ENCODE measurements at places on chromosomes 4 and X. TPM values are rescaled to one million over a fixed set of nuclear protein-coding genes. Genes with fewer than 3 reads are reported as not detected.
A peak's percentile ranks its signal among the peaks of the same experiment; 100 is the strongest.

- DNase-seq, result no peak
Observed at GRCh38 chrX:11745881-11746280, 12.2 kb upstream of the MSL3 start.

GRCh38 chr4:187598196-187598595 lies 397.4 kb upstream of the ZFP42 start:
- DNase-seq, result no peak

DNA sequence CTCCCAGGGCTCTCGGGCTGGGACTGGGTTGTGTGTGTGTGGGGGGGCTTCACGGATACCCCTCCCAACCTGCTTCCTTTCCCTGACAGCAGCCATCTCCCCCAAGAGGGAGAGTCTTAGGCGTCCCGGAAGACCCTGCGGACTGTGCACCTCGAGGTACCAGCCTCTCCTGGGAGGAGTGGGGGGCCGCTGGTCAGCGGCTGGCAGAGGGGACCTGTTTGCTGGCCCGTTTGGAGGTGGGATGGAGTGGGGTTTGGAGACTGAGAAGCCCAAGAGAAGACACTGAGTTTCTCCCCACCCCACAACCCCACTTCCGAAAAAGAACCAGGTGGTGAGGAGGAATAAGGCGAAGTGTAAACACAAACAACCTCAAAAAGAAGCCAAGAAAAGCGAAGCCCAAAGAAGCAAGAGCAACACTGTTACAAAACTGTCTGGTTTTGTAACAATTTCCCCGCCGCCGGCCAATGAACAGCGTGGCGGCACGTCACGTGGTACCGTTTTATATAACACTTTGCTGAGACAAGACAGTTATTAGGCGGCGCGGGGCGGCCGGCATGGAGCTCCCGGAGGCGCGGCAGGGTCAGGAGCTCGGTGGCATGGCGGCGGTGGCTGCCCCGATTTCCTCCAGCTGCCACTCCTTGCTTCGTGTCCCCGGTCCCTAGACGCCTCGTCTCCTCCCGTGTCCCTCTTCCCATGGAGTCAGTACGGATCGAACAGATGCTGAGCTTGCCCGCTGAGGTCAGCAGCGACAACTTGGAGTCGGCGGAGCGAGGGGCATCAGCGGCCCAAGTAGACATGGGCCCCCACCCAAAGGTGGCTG lies at the start of gene LONRF3:
Gene LONRF3 (plus strand): TSS at position 531 of the 820 bp plus-strand sequence. CDS start 163 bp downstream, at position 694.
- DNase-seq, result peak; percentile 73

- DNase-seq, result no peak
Observed at GRCh38 chr4:183383606-183384005, 60.8 kb upstream of the CDKN2AIP start.

DNA sequence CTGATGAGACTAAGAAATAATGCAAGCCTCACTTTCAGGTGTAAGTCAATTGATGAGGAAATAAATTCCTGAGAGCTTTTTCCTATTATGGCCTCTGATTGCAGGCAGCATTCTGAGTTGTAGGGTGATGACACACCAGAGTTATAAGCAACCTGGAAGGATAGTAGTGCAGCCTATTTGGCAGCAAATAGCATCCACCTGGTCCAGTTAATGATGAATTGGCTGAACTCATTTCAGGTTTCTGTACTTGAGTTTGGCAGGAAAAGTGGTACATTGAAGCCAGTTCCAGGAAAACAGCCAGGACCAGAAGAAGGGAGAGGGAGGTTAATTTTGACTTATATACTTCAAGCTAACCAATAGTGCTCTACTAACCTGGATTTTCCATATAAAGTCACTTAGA lies 316.8 kb downstream of the NAF1 start:
- DNase-seq, result no peak

- no peak for DNase-seq
Observed at GRCh38 chr4:151043803-151044515, 28.9 kb upstream of the LRBA start.

GRCh38 chrX:150570512-150570911 lies 2.1 kb downstream of the MTM1 start:
- no peak for DNase-seq

- no peak for DNase-seq
Observed at GRCh38 chr4:165874791-165875371, 1.8 kb downstream of the TLL1 start.

- no peak for DNase-seq
Observed at GRCh38 chr4:170853422-170854021, 763.8 kb upstream of the AADAT start.

DNA sequence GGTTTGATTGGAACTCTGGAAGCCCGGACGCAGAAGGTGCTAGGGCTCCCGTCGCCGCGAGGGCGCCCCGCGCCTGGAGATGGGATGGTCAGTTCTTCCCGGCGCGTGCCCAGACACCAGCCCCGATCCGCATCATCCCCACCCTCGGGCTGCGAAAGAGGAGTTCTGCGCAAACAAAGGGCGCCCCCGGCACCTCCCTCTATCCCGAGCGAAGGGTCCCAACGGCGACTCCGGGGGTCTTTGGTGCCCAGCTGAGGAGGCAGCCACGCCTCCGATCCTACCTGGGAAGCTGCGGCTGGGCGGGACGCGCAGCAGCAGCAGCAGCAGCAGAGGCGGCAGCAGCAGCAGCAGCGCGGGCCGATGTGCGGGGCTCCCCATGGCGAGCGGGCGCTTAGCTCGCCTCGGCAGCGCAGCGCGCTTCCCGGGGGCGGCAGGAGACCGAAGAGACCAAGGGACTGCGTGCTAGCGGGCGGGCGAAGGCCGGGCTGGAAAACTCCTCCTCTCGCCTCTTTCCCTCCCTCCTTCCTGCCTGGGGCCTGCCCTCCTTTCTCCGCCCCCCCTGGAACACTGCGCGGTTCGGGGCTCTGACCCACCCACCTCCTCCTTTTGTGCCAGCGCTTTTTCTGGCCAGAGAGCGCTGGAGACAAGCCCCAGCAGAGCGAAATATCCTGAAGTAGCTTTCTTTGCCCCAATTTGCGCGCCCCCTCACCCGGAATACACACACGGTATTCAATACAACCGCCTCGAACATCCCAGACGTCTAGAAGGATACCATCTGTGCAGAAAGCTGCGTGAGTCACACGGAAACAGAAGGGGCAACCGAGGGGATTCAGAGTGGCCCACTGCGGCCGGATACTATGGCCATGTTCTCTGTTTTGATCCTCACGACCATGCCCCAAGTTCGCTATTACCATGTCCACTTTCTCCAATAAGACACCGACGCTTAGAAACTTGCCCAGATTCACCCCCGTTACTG lies at the start of gene SRPX:
Gene SRPX (minus strand): TSS at position 457 of the 976 bp plus-strand sequence. CDS start 79 bp downstream, at position 378.
- DNase-seq, result no peak

DNA sequence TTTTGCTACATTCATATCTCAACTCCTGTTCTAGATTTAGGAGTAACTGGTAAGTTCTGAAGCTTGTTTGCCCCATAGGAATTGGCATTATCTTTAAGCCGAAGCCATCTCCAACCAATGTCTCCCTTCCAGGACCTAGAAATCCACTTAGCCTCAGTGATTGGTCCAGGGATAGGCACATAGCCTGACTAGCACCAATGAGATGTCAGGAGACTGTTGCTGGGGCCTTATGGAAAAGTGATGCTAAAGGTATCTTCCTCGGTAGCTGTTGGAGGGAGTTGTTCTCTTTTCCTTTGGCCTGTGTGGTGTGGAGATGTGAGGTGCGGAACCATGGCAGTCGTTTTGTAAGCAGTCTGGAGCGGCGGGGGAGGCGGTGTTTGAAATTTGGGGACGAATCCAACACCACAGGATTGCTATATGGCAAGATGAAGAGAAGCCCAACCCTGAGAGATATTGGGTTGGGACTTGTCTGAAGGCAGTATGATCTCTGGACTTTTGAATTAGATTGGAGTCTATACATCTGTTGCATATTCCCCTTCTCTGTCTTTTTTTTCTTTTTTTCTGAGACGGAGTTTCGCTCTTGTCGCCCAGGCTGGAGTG lies 109.8 kb upstream of the ATP6AP2 start:
- DNase-seq, result no peak

DNA sequence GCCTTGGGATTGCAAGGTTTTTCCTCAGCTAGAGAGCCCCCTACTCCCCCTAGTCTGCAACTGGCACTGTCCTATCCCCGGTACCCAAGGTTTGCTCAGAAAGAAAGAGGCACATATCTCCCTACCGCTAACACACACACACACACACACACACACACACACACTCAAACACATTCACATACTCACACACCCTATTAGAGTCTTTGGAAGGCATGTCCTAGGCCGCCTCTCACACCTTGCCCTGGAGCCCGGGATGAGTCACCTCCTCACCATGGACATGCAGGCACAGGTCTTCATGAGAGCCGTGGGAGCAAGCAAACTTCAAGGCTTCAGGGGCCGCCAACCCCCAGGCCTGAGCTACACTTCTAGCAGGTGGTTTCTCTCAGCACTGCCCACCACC lies 49.2 kb downstream of the PJA1 start:
- DNase-seq, result no peak

TCEAL7 gene
- total RNA-seq, result 1.7 TPM

P2RY10 gene
- not detected for total RNA-seq

SASH3 gene
- total RNA-seq, result 1.3 TPM

SRD5A3 gene
- 7.6 TPM for total RNA-seq

HAND2 gene
- 2.4 TPM for total RNA-seq

All from gastrocnemius medialis (tissue), 4 donors.